GM12891 (cell line): ENCODE measurements at places on chromosomes 1 and 21.

GRCh38 chr1:154568157-154568815 lies 708 bp downstream of the CHRNB2 start:
- no peak for DNase-seq

DNA sequence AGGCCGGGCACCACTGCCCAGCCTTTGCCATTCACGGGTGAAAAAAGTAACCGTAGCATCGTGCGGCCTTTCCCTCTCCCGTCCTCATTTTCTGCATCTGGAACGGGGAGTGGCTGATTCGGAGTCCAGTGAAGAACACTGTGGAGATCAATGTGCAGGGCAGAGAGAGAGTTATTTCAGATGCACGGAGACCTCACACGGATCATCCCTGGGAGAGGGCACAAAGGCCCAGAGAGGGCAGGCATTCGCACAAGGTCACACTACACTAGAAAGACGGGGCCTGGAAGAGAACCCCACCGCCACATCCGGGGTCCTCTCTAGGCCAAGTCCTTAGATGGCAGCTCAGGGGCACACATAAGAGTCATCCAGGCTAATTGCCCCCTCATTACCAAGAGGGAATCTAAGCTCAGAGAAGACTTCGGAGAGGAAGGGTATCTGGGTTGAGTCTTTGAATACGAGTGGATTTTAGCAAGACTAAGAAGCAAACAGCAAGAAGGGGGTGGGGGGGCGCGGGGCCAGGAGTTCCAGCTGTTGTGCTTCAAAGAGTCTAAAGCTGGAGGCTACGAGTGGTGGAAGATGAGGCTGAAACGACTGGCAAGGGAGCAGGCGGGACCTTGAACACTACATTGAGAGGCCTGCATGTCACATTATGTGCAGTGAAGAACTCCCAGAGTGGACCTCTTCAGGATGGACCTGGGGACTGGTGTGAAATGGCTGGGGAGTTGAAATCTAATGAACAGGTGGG lies 857 bp downstream of the GPX7 start:
- peak; percentile 41 for DNase-seq

GRCh38 chr1:202274611-202275010 lies 67.1 kb downstream of the UBE2T start:
- peak; percentile 30 for DNase-seq

DNA sequence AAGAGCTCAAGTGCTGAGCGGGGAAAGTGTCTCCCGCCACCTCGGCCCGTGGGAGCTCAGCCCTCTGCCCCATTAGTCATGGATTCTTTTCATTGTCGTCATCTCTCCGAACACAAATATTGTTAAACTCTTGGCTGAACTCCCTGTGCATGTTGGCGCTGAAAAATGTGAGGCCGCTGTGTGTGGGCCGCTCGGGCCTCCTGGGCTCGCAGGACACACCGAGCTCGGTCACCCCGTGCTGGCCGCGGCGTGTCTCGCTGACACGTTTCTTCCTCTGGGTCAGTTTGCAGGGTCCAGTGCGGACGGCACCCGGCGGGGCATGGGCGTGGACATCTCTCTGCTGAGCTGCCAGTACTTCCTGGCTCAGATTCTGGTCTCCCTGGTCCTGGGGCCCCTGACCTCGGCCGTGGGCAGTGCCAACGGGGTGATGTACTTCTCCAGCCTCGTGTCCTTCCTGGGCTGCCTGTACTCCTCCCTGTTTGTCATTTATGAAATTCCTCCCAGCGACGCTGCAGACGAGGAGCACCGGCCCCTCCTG lies 25.6 kb downstream of the SLC45A1 start:
- no peak for DNase-seq

DNA sequence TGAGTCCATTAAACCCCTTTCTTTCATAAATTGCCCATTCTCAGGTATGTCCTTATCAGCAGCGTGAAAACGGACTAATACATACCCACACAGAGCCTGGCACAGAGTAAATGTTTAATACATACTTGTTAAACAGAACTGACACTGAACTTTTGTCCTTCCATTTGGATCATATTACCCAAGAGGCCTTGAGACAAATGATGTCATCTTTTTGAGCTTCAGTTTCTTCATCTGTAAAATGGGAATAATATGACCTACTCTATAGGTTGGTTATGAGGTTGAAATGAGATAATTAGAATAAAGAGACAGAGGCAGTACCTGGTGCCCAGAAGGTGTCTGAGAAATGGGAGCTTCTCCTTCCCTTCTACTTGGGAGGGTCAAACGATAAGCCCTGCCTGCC lies 13.8 kb downstream of the CYB5RL start:
- no peak for DNase-seq

DNA sequence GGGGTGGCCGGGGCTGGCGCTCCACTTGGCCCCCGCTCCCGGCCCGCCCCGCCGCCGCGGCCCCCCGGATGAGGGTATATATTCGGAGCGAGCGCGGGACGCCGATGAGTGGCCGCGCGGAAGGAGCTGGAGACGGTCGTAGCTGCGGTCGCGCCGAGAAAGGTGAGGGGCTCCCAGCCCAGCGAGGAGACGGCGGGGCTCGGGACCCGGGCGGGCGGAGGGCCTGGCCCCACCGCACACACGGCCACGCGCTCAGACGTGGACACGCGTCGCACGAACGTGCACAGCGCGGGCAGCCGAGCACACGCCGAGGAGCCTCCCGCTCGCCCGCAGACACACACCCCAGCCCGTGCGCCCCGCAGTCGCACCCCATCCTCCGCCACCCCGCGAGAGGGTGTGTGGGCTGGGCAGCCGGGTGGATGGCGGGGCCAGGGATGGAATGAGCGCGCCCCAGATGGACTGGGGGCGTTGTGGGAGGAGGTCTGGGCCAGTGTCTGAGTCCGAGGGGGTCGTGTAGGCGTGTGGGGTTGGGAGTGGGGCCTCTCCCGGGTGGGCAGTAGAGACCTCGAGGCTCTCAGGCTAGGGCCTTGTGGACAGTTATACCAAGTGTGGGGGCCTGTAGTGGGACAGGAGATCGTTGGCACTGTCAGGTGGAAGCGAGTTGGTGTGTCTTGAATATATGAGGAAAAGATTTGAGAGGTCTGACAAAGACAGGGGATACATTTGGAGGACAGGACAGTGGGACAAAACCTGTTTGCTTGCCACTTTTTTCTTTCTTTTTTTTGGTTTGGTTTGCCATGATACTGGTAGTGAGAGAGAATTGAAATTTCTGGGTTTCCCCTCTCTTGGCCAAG lies at the start of gene UAP1:
Gene UAP1 (plus strand): TSS at position 107 of the 854 bp plus-strand sequence. CDS start 4,347 bp downstream, outside the sequence.
- peak; percentile 24 for DNase-seq

DNA sequence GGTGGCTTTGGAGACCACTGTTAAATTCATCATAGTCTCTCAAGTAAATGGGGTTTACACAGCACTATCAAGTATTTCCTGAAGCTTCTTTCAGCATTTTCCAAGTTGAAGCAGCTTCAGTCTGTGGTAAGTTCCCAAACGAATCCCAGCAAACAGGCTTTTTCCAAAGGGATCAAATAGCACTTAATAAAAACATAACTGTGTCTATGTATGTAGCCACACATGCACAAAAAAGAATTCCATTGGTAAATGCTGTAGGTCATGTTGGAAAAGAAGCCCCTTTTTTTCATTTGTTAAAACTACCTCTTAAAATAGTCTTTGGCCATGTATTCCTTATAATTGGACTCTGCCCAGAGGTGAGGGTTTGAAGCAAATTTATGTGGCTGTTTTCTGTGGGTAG lies 69.8 kb downstream of the HHAT start:
- DNase-seq: no peak

- DNase-seq: no peak
Measured at GRCh38 chr1:159012495-159012894, 2.8 kb downstream of the IFI16 start.

GRCh38 chr1:247291161-247291560 lies 35.3 kb downstream of the VN1R5 start:
- no peak for DNase-seq

- no peak for DNase-seq
Measured at GRCh38 chr1:19310061-19310460, 1.9 kb downstream of the AKR7A2 start.

DNA sequence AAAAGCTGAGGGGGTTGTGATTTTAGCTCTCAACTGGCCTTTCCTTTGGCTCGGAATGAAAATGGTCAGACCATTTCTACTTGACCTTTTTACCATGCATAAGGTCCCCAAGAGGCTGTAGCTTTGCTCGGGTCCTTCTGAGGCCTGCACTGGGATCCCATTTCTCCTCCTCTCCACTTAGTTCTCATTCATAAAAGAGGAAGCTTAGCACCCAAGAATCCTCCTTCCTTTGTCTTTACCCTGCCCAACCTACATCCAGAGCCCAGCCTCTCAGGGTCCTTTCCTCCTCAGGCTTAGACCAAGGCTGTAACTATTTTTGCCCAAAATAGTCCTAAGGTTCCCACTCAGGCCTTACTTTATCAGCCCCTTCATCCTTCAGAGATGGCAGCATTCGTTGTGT lies 6.0 kb upstream of the SLC27A3 start:
- no peak for DNase-seq

DNA sequence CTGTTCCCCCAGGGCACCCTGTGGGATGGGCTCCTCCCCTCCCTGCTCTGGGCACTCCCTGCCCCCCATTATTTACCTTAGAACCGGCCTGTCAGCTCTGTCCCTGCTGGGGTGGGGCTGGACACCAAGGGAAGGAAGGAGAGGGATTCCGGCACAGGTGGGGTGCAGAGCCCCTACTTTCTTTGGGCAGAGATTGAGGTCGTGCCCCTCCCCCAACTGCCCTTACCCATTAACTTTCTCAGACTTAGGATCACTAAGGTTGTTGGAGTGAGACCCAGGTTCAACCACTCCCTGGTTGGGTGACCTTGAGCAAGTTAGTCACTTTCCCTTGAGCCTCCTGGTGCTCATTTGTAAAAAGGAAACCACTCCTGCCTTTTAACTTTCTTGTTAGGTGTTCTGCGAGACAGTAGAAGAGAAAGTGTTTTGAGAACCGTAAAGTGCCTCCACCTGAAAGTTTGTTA lies 57.0 kb upstream of the SYNC start:
- DNase-seq: no peak

DNA sequence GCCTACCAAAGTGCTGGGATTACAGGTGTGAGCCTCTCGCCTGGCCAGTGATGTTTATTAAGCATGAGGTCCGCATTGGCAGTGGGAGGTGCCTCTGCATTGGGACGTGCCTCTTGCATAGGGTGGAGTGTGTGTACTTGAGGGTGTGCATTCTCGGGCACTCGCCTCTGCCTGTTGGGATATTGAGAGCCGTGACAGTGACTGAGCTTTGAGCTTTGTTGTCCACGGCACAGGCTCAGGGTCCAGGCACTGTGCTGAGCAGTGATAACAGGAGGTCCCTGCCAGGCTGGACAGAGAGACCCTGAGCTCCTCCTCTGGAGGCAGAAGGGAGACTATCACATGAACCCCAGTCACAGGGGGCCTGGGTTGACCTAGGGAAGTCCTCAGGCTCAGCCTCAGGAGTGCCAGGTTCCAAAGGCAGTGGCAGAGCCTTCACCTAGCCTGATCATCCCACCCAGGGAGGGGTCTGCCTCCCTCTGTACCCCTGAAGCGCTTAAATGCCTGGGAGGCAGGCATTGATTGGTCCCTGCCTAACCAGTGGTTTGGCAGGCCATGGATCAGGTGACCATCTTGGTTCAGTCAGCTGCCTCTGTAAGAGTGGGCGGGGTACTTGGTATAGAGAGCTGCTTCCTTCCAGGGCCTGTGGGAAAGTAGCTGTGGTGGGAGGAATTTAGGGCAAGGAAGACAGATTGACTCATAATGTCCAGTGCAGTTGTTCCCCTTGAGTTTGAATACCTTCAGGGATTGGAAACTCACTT lies 213.8 kb upstream of the TMEM51 start:
- DNase-seq: no peak

- DNase-seq: no peak
Measured at GRCh38 chr1:166579557-166580501, 259.4 kb upstream of the POGK start.

DNA sequence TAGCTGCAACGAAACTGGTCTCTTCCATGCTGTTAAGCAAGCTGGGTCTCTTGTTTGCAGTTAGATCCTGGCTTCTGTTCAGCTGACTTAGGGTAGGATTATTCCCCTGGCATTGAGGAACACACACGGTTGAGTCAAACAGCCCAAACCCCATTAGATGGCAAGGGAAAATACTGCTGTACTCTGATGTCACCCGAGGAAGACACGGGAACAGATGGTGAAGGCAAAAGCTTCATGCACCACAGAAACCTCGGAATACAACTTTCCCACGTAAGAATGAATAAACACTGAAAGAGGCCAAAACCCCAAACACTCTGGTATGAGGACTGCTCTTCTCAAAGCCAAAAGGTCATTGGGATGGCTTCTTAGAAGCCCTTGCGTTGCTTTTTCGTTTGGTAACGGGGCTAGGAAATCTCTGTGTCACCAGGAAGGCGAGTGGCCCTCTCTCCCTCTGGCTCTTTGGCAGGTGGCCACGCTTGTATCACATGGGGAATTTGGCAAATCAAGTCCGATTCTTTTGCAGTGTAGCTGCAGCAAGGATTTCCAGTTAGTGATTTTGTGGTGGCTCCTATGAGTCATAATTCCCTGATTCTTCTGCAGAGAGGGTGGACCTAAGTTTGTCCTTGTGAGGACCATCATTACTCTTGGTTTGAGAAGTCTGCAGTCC lies 16.7 kb upstream of the LYST start:
- DNase-seq: no peak

GRCh38 chr1:36709869-36710481 lies 227.3 kb upstream of the CSF3R start:
- no peak for DNase-seq

- no peak for DNase-seq
Measured at GRCh38 chr1:173294843-173295242, 87.7 kb upstream of the TNFSF4 start.

DNA sequence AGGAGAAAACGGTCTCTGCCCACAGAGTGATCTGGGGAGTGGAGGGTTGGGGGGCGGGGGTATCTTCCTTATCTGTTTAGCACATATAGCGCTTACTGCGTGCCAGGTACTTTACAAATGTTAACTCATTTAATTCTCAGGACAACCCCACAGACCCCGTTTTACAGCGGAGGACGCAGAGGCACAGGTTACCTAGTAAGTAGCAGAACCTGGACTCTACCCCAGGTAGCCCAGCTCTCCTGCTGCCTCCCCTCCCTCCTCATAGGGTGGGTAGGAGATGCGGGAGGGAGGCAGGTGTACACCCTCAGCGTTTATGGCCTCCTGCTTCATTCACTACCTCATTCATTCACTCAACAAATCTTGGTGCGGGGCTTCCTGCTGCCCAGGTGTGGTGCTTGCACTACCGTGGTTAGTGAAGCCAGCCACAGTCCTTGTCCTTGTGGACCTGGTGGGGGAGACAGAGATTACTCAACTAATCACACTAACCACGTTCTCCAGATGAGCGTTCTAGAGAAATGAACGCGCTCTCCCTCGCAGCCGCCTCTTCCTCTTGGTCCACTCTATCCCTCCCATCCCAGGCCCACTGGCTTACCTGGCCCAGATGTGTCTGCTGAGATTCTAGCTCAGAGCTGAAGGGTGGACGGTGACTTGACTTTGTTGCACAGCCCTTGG lies 102.0 kb downstream of the IER5 start:
- DNase-seq: no peak

GRCh38 chr1:227576189-227576588 lies 12.8 kb downstream of the ZNF678 start:
- no peak for DNase-seq

- DNase-seq: no peak
Measured at GRCh38 chr1:41246568-41246967, 4.5 kb upstream of the SCMH1 start.
